ENCODE measurements at places on chromosomes 16 and 17.

DNA sequence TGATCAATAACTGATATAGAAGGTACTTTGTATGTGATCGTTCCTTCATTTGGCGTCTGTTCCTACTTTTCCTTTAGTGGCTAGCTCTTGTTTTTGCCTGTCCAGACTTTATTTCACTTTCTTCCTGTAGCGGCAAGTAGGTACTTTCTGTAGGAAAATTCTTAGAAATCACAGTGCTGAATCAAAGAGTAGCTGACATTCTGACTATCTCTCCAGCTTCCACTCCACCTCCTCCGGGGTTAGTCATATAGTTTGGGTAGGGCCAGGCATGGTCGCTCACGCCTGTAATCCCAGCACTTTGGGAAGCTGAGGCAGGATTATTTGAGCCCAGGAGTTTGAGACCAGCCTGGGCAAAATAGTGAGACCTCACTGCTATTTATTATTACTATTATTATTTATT is 29.9 kb upstream of the PAFAH1B1 start:
- DNase-seq = no peak

DNA sequence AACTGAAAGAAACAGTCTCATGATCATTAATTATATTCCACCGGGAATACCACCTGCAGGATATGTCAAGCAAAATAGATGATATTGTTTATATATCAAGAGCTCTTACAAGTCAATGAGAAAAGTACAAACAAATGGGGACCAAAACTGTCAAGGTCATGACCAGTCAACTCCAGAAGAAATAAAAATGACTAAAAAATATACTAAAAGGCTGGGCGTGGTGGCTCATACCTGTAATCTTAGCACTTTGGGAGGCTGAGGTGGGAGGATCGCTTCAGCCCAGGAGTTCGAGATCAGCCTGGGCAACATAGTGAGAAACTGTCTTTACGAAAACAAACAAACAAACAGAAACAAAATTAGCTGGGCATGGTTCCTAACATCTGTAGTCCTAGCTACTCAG is 49.8 kb upstream of the SCNN1B start:
- no peak for DNase-seq

DNA sequence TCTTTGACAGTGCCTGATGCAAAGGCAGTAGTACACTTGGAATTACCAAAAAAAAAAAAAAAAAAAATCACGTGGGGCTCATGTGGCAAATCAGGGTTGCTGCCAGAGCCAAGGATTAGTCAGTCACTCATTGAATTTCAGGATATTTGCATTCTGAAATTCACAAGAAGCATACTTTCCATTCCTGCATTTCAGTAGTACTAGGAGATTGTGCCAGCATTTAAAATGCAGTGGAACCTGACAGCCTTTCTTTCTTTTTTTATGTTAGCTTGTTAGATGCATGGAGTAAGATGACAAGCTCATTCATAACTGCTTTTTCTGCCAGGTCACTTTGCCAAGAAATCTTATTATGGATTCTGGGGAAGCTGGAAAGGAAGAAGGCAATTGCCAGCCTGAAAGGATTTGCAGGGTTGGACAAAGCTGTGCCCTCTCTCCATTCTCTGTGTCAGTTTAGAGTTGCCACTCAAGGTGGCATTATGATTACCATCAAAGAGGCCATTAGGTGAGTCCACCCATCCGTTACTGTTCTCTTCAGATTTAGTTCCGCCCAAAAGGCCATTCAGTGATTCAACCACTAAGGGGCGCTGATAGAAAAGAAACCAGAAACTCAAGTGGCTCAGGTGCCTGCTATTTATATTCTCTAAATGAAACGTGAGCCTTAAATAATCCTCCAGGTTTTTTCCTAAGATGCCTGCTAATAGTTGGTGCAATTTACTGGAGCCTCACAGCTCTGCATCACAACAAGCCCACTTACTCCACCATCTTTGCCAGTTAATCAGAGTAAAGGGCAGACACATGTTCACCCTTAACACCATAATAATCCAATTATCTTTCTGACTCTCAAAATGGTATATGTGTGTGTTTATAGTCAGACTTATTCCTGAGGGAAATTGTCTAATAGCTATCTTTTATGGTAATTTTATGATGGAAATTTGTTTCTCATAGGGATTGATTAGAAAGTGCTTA is 59.0 kb downstream of the TANGO6 start:
- DNase-seq = no peak

DNA sequence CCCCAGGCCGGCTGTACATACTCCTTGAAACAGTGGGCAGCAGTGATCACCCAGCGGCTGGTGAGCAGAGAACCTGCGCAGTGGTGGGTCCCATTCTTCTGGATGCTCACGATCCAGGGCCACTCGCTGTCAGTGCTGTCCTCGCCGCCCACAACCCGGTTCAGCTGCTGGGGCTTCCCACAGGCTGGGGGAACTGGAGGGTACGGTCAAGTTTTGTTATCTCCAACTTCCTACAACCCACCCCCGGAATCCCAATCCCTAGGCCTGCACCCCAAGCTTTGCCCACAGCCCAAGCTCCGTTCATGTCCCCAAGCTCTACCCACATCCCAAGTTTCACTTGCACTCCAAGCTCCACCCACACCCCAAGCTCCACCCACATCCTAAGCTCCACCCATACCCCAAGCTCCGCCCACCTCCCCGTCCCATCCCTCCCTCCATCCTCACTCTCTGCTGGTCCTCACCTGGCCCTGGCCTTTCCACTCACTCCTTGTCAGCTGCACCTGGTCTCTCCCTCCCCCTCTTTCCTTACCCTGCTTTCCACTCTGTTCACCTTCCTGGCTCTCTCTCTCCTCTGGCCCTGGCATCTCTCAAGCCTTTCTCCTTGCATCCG is 1.8 kb downstream of the PRSS22 start:
- no peak for DNase-seq

GRCh38 chr16:21026846-21027245 is 123.8 kb downstream of the DNAH3 start:
- DNase-seq = no peak

DNA sequence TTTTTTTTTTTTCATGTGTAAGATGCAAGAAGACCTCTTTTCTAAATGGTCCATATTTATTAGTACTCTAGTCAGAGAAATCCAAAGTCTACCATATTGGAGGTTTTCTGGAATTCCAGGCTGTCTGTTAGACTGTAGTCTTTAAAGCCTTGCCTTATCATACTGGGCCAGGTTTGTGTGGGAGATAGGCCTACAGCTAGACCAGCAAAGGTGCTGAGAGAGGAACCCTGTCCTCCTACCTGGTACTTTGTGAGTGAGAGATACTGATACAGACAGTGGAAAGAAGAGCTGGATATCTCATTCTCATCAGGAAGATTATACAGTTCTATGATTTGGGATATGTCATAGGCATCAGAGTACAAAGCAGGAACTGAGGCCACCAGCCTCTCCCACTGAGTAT is 8.1 kb downstream of the RHOT1 start:
- no peak for DNase-seq

All from NCI-H1048 (cell line).